ENCODE measurements at places on chromosomes 13 and 19. TPM values are rescaled to one million over a fixed set of nuclear protein-coding genes. Genes with fewer than 3 reads are reported as not detected.

The RNF113B gene
- total RNA-seq: not detected

The CCL25 gene
- not detected for total RNA-seq

The IQCN gene
- total RNA-seq: 0.52 TPM

The ZNF543 gene
- total RNA-seq: 18.8 TPM

The GRIN3B gene
- not detected for total RNA-seq

Measured in skeletal muscle tissue (tissue), 5 donors.